NCI-H524 (cell line): ENCODE measurements at places on chromosomes 7 and 10.
A peak's percentile ranks its signal among the peaks of the same experiment; 100 is the strongest.

- DNase-seq: no peak
Measured at GRCh38 chr10:95233377-95234034, 39.5 kb downstream of the ACSM6 start.

DNA sequence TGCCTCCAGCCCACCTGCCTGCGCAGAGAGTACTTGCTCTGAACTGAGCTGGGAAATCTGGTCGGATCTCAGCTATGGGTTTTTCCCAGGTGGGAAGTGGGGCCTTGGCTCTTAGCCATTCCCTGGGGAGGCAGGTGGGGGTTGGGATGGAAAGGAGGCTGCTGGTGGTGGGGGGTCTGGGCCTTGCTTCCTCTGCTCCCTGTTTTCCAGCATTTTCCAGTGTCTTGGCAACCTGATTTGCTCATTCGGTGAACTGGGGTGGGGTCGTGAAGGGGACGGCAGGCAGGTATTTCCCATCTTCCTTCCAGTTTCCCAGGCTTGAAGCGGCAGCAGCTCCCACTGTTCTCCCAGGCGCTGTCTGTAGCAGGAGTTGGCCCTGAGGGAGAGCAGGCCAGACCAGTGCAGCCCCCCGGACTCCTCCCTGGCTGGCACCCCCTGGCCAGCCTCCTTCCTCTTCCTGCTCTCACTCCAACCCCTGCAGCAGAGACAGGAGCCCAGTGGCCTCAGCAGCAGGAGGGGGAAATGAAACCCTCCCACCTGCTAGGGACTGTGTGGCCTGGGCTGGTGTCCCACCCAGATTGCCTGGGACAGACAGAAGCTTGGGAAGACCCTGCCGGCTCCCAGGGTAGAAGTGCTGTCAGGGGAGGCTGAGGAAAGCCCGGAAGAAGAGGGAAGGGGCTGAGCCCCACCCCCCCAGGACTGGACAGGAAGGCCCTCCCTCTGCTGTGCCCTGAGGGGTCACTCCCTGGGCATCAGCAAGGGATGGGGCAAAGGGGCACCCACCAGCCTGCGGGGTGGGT lies 6.6 kb downstream of the TRIM8 start:
- no peak for DNase-seq

DNA sequence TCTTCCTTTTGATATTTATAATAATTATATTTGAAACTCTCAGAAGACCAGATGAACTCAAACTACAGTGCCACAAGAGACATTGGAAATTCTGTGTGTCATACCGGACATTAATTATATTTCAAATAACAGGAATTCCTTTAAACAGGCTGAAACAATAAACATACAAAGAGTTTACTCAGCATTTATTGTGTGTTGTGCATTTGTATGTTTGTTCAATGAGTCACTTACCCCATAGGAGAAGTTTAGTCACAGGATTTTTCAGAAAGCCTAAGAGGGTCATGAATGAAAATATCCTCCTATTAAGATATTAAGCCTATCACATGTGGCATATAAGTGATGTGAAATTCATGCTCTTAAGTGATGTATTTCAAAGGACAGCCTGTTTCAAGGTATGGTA lies 566.8 kb downstream of the CNTNAP2 start:
- DNase-seq: no peak

DNA sequence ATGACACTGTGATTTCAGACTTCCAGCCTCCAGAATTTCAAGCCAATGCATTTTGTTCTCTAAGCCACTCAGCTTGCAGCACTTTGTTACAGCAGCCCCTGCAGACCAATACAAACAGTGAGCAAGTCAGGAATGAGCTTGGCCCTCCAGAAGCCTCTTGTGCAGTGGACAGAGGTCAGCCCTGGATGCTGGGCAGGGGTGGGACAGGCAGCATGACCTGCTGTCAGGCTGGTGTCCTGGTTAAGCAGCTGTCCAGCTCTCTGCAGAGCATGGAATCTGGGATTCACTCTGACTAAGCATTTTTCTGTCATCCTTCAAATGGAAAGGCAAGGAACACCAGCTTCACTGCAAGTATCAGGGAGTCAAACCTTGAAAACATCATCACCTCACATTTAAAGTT lies 85.5 kb upstream of the GDF10 start:
- no peak for DNase-seq

DNA sequence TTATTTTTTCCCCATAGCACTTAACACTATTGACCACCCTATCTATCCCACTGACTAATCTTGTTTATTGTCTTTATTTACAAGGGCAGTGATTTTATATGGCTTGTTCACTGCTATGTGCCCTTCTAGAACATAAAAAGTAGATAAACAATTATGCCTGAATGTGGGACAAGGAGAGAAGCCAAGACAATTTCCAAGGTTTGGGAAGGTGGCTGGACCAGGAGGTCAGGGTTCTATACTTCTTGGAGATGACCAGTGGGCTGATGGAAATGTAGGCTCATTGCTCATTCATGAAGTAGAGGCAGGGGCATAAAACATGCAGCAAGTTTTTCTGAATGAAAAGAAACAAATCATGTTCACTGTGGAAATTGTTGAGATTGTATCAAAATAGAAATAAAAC lies 11.5 kb downstream of the IGFBP3 start:
- no peak for DNase-seq

DNA sequence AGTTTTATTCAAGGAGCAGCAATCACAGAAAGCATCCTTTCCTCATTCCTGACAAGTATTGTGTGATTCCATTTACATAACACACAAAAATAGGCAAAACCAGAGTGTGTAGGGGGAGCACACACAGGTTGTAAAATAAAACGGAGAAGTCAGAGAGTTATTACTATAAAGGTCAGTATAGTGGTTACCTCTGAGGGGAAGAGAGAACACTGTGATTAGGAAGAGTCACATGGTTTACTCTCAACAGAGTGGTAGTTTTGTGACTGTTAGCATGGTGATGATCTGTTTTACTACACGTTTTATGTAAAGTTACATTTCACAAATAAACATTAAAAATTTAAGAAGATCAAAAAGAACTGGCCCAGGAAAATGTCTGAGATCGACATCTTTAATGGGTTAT lies 74.6 kb downstream of the VPS41 start:
- DNase-seq: no peak

- peak; percentile 87 for DNase-seq
Measured at GRCh38 chr10:3834404-3834803, 49.4 kb upstream of the KLF6 start.

- DNase-seq: peak; percentile 72
Measured at GRCh38 chr7:131557652-131558385, 1.4 kb upstream of the PODXL start.

DNA sequence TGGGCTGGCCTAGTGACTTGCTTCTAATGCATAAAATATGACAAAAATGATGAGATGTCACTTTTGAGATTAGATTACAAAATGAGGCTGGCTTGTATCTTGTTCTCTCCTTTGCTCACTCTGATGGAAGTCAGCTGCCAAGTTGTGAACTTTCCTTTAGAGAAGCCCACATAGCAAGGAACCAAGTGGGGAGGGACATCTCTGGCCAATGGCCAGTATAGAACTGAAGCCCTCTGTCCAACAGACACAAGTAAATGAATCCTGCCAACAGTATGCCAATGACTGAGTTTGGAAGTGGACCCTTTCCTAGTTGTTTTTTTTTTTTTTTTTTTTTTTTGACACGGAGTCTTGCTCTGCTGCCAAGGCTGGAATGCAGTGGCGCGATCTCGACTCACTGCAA lies 3.3 kb downstream of the ZC3HC1 start:
- DNase-seq: no peak
